ENCODE measurements at places on chromosomes 2 and 18.
A peak's percentile ranks its signal among the peaks of the same experiment; 100 is the strongest.

GRCh38 chr18:31490387-31490786, 7.6 kb upstream of the DSG2 start:
- no peak for ATAC-seq

DNA sequence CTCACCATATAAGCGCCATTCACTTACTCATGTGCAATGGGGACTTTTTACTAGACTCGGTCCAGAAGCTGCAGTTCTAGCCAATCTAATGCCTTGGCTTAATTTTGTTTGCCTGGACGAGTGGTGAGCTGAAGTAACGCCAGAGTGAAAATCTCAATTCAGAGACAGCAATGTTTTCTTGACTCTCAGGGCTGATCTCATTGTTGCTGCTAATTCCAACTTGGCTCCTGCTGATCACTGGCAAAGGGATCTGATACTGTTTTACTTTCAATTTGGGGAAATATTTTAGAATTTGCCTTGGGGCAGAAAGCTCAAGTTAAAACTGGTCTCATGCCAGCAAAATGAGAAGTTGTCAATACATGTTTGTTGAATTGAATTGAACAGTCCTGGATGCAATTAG, 906.6 kb upstream of the CDH2 start:
- ATAC-seq = peak; percentile 36

DNA sequence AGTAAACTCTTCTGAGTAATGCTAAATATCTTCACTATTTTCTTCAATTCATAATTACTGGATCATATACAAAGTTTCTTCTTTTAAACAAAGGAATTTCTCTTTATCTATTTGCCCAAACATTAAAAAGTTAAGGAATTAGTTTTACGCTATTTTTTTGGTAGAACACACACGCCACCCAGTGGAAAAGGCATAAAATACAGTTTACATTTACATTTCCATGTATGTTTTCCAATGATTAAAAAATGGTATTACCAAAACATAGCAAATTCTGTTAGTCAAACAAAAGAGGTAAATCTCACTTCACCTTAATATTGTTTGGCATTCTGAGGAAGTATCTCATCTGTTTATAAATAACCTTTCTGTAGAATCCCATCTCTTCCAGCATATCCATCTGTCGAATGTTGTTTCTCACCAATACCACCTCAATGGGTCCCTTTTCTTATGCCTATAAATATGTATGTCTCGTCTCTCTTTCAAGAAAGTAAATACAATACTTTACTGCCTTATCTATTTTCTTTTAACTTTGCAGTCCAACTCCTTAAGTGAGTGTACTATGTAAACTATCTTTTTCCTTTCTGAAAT, 7.2 kb downstream of the BOLL start:
- ATAC-seq = no peak

DNA sequence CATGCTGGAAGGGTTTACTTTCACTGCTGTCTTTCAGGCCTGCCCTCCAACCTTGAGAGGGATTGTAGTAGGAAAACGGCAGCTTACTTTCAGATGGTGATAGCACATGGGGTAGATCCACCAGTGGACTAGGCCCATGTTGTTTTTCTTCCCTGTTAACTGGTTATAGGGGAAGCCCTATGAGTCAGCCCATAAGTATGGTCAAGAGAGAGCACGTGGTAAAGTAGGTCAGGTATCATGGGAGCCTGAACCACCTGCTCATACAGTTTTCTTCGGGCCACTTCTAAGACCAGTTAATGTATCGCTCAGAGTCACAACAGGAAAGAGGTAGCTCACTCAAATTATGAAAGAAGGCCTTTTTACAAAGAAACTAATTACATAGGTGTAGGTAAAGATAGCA, 33.0 kb downstream of the PDK1 start:
- no peak for ATAC-seq
